ENCODE measurements at places on chromosomes 3 and 15. TPM values are rescaled to one million over a fixed set of nuclear protein-coding genes. Genes with fewer than 3 reads are reported as not detected.

HCLS1 gene
- total RNA-seq = not detected

RBPMS2 gene
- not detected for total RNA-seq

CD276 gene
- total RNA-seq = 90.9 TPM

C2CD4A gene
- total RNA-seq = not detected

CSTA gene
- total RNA-seq = 6.6 TPM

SPCS1 gene
- 33.9 TPM for total RNA-seq

TRMT10C gene
- 10.0 TPM for total RNA-seq

TERB2 gene
- not detected for total RNA-seq

MKRN3 gene
- total RNA-seq = 0.32 TPM

RARB gene
- total RNA-seq = 11.7 TPM

TERC gene
- 290 TPM for total RNA-seq

ST3GAL6 gene
- total RNA-seq = 1.3 TPM

LRRK1 gene
- 10.8 TPM for total RNA-seq

GCSAM gene
- total RNA-seq = not detected

All from bronchial smooth muscle cell (primary cell).